ENCODE measurements at places on chromosomes 7 and 10.

GRCh38 chr10:21083861-21084260, 186.8 kb upstream of the NEBL start:
- no peak for DNase-seq

- DNase-seq, result no peak
Observed at GRCh38 chr7:90474284-90475210, 5.1 kb downstream of the PTTG1IP2 start.

DNA sequence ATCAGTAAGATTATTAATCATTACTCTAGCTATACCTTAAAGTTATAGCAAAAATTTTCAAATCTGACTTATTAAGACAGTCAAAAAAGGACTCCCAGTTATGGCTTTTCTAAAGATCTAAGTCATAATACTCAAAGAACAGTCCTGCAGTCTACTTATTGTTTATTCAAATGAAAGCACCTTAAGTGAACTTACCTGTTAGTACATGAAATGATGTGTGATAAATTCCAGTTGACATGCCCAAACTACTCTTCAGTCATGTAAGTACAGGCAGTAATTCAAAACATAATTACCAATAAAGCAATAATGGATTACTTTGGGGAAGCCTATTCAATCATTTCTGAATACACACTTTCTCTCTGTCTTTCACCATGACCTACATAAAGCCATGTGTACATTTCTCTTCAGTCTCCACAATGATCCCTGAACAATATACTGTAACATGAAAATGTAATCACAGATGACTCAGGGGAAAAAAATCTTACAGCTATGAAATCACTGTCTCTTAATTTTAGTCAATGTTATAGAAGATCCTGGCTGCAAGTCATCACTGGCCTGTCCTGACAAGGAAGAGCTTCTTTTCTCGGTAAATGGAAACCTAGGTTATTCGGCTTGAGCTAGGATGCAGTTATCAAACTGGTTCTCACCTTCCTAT, 420.7 kb upstream of the LRRTM3 start:
- no peak for DNase-seq

DNA sequence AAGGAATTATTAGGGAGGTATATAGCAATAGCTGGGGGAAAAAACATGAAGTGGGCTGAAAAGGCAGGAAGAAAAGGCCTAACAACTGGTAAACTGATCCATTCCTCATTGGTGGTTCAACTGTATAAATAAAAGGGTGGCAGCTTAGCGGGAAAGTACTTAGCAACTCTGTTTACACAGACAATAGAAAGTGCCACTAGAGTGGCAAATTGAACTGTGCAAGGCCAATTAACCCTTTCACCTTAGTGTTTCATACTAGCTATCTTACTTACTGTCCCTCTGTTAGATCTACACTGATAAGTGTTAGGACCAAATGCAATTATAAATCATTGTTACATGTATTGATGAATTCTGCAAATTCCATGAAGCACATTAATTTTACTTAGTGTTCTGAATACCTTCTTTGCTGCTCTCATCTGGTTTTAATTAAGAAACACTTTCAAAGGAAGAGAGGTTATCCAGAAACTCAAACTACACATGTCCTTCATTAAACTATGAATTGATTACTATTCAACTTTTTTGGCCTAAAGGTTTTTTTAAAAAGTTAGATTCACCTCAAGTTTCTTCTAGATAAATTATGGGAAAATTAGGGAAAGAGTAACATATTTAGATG, 28.0 kb downstream of the DNAJC1 start:
- no peak for DNase-seq

DNA sequence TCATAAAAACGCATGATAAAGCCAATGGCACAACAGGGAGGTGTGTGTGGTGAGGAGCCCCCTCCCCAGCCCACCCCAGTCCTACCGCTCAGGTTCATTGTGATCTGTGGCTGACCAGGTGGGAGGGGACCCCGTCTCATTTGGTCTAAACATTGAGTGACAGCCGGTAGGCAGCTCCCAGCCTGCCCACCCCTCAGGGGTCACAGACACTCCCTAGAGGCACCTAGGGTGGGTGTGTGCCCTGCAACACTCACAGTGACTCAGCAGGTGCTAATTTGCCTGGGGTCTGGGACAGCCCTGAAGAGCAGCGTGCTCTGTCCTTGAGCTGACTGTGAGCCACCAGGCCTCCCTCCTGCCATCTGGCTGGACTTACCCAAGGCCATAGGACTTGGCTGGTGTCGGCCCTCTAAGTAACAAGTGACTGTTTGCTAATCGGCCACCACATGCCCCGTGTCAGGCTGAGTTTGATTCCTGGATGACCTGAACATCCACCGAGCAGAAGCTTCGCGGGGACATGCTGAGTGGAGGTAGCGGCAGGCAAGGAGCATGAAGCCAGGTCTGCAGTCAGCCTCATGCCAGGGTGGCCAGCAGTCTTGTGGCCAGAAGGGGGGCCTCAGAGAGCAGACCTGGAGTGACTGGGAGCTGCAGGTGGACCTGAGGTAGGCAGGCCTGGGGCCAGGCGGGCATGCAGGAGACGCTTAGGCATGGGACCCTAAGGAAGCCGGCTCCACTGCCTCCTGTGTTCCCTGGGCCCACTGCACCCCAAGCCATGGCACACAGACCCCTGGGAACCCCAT, 282.3 kb upstream of the SHH start:
- DNase-seq, result no peak

GRCh38 chr7:132846086-132846485, 235.8 kb downstream of the CHCHD3 start:
- DNase-seq, result no peak

GRCh38 chr7:129091484-129092002, 36.6 kb upstream of the TNPO3 start:
- DNase-seq, result peak; percentile 53

- DNase-seq, result no peak
Observed at GRCh38 chr10:118305730-118306129, 36.4 kb downstream of the FAM204A start.

DNA sequence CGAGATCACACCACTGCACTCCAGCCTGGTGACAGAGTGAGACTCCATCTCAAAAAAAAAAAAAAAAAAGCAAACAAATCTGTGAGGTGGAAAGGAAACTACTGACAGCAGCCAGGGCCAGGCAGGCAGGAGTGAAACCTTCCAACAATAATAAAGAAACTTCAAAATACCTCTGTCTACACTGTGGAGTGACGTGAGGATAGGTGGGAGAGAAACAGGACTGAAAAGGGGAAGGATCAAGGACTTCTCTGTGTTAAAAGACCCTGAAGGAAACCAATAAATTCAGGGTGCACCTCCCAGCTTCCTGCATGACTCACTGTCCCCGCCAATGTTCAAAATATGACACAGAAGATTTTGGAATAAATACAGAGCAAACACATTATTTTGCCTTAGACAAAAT, 82.9 kb downstream of the KIAA1549 start:
- no peak for DNase-seq

All from HuH-7.5 (cell line).